ENCODE measurements at places on chromosomes 6 and 20.
A peak's percentile ranks its signal among the peaks of the same experiment; 100 is the strongest.

GRCh38 chr6:159862103-159862502 lies 28.7 kb upstream of the MAS1 start:
- DNase-seq = no peak

DNA sequence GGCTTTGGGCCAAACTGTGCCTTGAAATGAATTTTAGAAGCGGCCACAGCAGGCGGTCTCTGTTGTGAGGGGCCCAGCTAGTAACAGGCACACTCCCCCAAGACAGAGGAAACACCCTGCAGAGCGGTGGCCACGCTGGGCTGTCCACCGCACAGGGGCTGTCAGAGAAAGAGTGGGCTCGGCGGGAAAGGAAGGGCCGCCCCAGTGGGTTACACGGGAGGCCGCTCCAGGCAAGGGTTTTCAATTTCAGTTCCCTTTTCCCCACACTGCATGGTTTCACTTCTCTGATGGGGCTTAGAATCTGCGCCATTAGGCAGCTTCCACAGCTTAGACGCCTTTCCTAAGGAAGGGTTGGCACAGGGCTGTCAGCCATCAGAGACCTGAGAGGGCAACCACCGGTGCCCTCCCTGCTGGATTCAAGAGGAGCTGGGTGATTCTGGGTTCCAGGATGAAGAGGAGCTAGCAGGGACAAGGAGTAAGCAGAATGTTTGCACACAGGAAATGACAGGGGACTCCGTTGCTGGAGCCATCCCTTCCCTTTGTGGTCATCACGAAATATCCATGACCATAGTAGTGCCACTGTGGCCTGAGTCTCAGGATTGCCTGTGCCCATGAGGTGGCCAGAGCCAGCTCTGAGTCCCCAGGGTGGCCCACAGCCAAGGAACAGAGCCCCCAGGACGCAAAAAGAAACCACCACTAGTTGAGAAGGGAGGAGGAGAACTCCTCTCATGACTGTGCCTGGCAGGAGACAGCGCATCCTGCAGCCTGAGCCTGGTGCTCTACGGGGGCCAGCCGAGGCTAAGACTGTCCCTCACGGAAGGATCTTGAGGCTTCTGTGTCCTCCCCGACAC lies 282.7 kb downstream of the NRN1 start:
- DNase-seq = peak; percentile 77

GRCh38 chr20:18137412-18138265 lies at the start of the genes KAT14 and PET117:
Gene KAT14, plus strand, starts transcription at chr20:18137863. Its CDS starts 4,798 bp downstream, at chr20:18142661.
Gene PET117, plus strand, starts transcription at chr20:18137863. Its CDS starts 93 bp downstream, at chr20:18137956.
- DNase-seq = peak; percentile 94

GRCh38 chr6:77456531-77457248 lies 6.6 kb downstream of the HTR1B start:
- no peak for DNase-seq

- DNase-seq = no peak
Observed at GRCh38 chr6:44561060-44561623, 173.6 kb downstream of the CDC5L start.

- DNase-seq = no peak
Observed at GRCh38 chr6:164947164-164947563, 362.2 kb downstream of the C6orf118 start.

DNA sequence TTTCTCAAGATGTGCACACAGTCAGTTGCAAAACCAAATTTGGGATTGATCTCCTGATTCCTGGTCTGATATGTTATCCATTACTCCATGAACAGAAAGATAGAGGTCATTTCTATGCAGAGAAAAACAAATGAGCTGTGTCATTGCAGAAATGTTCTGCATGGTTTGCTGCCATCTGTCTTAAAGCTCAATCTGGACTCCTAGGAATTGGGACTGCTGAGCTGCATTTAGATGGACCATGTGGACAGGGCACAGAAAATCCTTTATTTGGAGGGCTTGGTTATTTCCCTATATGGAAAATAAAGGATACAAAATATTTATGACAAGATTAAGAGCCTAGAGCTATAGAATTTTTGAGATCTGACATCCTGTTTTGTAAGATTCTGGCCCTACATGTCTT lies 91.3 kb downstream of the ADGRB3 start:
- no peak for DNase-seq

DNA sequence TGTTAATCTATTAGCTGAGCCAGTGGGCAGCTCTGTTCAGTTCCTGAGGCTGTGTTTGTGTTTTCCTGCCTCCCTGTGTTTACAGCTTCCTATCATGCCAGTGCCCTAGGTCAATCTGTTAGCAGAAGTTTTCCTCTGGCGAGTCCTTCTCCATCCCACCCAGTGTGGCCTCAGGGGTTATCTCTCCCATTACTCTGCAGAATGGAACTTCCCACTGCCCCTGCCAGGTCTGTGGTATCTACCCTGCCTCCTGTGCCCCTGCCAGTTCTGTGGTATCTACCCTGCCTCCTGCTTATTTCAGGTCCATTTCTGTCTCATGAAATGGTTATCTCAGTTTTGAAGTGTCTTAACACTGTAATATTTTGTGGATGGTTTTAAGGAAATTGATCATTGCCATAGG lies 63.1 kb downstream of the SLX4IP start:
- no peak for DNase-seq

- no peak for DNase-seq
Observed at GRCh38 chr6:51618563-51618962, 468.9 kb downstream of the PKHD1 start.

DNA sequence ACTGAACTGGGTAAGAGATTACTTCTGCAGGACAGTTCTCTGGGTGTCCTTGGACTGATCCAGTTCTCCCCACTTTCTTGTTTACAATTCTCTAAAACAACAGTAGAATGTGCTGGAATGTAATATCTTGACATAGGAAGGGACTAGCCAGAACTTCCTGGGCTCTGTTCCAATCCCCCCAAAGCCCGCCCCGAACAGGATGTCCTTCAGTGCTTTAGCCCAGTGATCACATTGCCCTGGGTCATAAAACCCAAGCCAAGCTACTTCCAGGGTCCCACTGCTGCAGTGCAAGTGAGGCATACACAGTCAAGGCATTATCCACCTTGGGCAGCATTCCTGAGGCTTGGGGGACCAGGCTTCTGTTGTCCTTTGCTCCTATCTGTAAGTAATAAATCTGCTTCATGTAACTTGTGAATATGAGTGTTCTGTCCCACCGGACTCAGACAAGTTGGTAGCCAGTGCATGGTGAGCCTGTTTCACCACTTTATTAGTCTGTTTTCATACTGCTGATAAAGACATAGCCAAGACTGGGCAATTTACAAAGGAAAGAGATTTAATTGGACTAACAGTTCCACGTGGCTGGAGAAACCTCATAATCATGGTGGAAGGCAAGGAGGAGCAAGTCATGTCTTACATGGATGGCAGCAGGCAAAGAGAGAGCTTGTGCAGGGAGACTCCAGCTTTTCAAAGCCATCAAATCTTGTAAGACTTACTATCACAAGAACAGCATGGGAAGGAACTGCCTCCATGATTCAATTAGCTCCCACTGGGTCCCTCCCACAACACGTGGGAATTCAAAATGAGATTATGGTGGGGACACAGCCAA lies 23.5 kb downstream of the FITM2 start:
- DNase-seq = no peak

- no peak for DNase-seq
Observed at GRCh38 chr6:96162711-96163120, 146.9 kb downstream of the FUT9 start.

- no peak for DNase-seq
Observed at GRCh38 chr6:142408409-142408808, 106.6 kb downstream of the ADGRG6 start.

DNA sequence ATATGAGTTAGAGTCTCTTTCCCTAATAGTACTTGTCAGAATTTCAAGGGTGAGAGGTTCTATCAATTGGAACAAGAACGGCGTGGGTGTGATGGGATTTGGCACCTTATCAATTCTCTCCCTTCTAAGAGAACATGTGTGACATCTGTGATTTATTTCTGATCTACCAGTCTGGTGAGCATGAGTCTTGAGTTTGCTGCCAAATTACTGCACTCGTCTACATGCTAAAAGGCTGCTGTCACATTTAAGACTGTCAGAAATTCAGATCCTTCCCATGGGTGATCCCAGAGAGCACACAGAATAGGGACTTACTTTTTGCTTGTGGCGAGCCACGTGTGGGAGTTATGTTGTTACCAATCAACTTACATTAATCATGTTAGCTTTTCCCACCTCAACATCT lies 370.2 kb upstream of the SASH1 start:
- no peak for DNase-seq

All from stimulated activated naive B cell treated with anti-CD40 and anti-IgM and Interleukin-4, amounts not matched to agents 10 μg/mL and 1 μg/mL and 100 μg/mL, for 72 hours (primary cell).